ENCODE measurements at places on chromosomes 3 and 15.

DNA sequence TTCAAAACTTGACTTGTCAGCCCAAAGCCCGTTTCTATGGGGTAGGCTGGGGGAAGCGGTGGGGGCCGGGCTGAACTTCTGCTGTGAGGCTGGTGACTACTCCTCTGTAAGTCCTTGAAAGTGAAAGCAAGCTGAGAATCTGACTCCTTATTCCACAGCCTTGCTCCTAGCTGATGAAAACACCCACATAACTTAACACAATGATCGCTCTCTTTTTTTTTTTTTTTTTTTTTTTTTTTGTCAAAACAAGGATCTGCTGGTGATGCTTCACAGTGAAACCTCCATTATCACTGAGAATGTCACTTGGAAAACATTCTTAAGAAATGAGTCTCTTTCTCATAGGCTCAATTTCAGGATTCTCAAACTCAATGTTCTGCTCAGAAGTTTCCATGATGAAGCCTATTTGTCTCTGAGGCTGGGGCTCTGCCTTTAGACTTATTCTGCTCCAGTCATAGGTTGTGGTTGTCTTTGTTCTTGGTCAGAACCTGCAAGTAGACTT lies 31.4 kb upstream of the TKT start:
- no peak for DNase-seq

- no peak for DNase-seq
These were observed 20.2 kb upstream of the IMPG2 start for GRCh38 chr3:101340591-101340990.

GRCh38 chr3:25471081-25471768 lies 43.2 kb downstream of the RARB start:
- no peak for DNase-seq

DNA sequence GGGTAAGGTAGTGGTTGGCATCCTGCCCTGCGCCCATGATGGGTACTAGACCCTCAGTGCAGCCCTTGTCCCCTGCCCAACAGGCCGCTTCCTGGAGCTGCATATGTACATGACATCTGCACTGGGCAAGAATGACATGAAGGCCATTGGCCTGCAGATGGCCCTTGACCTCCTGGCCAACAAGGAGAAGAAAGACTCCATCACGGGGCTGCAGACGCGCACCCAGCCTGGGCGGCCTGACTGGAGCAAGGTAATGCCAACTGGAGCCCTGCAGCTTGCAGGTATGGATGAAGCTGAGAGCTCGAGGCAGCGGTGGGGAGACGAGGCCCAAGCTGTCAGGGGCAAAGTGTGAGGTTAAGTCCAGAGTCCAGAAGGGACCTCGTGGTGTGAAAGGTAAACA lies 40.8 kb downstream of the NOX5 start:
- no peak for DNase-seq

- no peak for DNase-seq
These were observed 35.8 kb downstream of the SETD2 start for GRCh38 chr3:47128137-47128536.

GRCh38 chr3:135930255-135930654 lies 35.3 kb upstream of the PPP2R3A start:
- DNase-seq: no peak

- no peak for DNase-seq
These were observed 6.9 kb downstream of the PLCH1 start for GRCh38 chr3:155737844-155738460.

DNA sequence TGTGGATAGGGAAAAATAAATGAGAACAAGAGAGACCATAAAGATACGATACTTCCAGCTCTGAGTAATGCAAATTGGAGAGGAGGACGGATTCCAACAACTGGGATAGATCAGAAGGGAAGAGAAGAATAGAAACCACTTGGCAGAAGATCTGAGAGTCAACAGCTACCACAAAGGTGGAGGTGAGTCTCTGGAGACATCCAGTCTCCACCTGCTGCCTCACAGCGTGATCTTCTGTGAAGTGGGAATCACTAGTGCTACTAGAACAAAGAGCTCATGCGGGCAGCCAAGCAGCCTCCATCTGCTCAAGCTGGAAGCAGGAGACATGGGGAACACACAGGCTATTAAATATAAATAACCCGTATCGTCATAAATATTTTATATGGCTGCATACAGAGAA lies 558.5 kb upstream of the CFAP20DC start:
- DNase-seq: no peak

GRCh38 chr15:92485441-92485840 lies 91.8 kb downstream of the ST8SIA2 start:
- DNase-seq: no peak

Data from stimulated activated CD4-positive, alpha-beta T cell treated with anti-CD3 and anti-CD28 coated beads, Interleukin-1b, Interleukin-23, amount 100 ng/mL, for 1 hour (primary cell).